Stimulated activated CD4-positive, alpha-beta T cell treated with anti-CD3 and anti-CD28 coated beads, TNF-alpha, amount 100 ng/mL, for 1 hour (primary cell): ENCODE measurements at places on chromosomes 16 and 17.

- no peak for DNase-seq
Measured at GRCh38 chr17:57521606-57522005, 223.5 kb downstream of the CCDC182 start.

GRCh38 chr17:80780381-80781198, 211.1 kb upstream of the CHMP6 start:
- no peak for DNase-seq

DNA sequence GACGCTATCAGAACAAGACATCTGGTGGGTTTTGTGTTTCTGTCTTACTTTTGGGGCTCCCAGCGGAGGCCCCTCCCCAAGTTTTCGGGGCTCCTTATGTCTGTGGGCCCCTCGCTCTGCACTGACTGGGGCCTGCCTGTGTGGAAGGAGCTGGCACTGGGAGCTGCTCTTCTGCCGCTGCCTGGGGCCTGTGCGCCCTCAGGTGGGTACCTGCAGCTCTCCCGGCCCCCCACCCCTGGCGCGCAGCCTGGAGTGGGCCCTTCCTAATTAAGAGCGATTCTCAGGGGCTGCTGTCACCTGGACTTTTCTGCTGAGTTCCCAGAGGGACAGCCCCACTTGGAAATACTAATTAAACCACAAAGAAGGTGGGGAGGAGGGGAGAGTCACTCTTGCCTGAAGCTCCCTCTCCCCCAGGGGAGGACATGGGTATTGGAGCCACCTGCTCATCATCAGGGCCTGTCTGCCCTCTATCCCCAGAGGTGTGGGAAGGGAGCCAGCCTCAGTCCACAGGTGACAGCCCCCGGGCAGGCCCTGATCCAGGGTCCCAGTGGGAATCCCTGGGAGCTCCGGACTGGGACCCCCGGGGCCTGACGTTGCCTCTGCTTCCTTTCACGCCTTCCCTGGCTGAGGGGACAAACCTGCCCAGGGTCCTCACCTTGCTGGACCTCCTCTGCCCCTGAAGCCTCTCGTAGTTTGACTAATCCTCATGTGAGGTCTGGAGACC, 36.5 kb downstream of the GSE1 start:
- no peak for DNase-seq

DNA sequence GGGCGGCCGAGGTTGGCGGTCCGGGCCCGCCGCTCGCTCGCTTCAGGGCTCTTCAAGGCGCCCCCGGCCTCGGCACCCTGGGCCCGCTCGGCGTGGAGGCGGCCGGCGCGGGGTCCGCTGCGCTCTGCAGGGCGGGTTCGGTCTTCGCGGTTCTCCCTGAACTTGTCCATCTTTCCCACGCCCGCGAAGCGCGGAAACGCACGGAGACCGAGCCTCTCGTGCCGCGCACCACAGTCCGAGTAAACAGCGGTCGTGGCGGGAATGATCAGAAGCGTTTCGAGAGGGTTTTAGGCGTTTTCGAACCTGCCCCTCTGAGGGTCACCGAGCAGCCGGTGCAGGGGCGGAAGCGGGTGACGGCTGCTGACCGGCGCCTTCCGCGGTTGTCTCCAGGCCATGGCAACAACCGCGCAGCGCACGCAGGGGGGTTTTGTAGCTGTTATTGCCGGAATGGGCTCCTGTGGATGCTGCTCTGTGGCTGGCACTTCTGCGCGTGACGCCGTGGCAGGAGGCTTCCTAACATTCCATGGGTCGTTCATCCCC, 414 bp downstream of the NARF start:
- no peak for DNase-seq

DNA sequence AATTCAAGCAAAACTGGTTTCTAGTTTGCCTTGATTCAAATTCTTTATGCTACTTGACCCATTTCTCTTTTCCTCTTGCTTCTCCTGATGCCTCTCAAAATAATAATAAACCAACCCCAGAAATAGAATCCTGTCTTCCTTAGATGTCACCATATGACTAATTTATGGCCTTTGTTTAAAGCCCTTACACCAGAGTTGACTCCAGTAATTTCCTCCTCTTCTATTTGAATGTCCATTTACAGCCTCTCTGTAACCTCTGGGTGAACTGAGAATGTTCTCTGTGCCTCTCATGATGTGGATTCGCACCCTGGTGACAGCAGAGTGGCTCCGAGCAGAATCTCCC, 31.5 kb downstream of the ZFHX3 start:
- no peak for DNase-seq

DNA sequence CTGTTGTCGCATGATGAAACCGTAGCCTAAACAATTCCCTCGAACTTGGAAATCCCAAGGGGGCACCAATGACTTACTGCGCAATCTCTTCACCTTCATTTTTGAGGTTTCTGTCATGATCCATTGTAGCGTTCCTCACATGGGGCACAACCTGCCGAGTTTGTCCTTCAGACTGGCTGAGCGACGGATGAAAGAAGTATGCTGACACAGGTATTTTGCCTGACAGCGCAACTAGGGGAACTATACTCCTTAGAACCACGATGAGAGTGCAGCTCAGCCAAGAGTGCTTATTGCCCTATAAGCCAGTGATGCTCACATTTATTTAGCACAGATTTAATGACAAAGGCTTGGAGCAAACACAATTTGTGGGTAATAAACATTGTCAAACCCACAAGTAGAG, 106.3 kb upstream of the ZNF267 start:
- no peak for DNase-seq
